ENCODE measurements at places on chromosomes 5 and 9. TPM values are rescaled to one million over a fixed set of nuclear protein-coding genes. Genes with fewer than 3 reads are reported as not detected.
A peak's percentile ranks its signal among the peaks of the same experiment; 100 is the strongest.

The ZNF658 gene
- total RNA-seq: 3.3 TPM

The PCDHA6 gene
- not detected for total RNA-seq

The HOMER1 gene
- total RNA-seq: 0.75 TPM

GRCh38 chr5:154044581-154044980 is 5.8 kb downstream of the MFAP3 start:
- DNase-seq: no peak

- DNase-seq: no peak
Observed at GRCh38 chr9:70229579-70229978, 29.2 kb upstream of the SMC5 start.

DNA sequence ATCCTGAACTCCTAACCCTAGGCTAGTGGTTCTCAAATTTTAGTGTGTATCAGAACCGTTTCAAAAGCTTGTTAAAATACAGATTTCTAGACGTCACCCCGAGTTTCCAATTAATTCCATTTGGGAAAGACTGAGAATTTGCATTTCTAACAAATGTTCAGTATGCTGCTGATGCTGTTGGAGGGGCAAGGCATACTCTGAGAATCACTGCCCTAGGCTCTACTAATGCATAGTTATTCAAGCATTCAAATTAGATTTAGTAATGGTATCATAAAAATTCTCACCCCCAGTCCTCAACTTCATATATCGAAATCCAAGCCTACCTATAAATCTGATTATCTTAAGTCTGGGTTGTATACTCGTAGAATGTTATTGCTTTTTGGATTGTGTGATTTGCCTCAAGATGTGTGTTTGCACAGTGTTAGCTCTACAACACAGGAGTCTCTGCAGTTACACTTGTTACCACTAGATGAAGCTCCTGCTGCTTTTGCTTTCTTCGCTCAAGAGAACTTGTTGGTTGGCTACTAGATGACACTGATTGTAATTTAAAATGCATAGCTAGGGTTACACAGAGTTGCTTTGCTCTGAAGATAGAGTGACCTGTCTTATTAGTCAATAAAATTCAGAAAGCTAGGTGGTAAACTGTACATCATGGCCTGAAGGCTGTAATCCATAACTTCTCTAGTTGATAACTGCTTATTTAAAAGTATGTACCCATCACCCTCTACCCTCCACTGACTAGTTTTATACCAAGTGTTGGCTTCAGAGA is 7.5 kb upstream of the ERAP2 start:
- DNase-seq: no peak

- DNase-seq: no peak
Observed at GRCh38 chr5:160356550-160357347, 13.7 kb downstream of the C1QTNF2 start.

The OXCT1 gene
- 0.75 TPM for total RNA-seq

The OR1J2 gene
- total RNA-seq: not detected

The PCDHA1 gene
- total RNA-seq: not detected

DNA sequence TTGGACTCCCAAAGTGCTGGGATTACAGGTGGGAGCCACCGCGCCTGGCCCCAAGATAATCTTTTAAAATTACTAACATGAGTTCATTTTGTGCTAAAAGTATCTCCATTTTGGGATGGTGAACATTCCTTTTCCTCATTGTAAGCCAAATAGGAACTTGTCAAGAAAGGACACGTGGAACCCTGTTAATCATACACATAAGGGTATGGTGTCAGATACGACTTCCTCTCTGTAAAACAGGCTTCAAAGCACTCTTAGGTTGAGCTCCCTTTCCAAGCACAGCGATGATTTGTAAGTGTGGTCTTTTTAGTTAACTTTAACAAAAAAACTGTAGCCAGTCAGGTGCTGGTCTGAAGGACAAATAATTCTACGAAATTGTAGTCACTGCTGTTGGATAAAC is 132.7 kb downstream of the UNC13B start:
- no peak for DNase-seq

- DNase-seq: peak; percentile 40
Observed at GRCh38 chr5:1526190-1526631, 2.5 kb upstream of the LPCAT1 start.

The GFI1B gene
- total RNA-seq: 0.15 TPM

- DNase-seq: peak; percentile 49
Observed at GRCh38 chr9:13149454-13149853, 130.0 kb downstream of the MPDZ start.

DNA sequence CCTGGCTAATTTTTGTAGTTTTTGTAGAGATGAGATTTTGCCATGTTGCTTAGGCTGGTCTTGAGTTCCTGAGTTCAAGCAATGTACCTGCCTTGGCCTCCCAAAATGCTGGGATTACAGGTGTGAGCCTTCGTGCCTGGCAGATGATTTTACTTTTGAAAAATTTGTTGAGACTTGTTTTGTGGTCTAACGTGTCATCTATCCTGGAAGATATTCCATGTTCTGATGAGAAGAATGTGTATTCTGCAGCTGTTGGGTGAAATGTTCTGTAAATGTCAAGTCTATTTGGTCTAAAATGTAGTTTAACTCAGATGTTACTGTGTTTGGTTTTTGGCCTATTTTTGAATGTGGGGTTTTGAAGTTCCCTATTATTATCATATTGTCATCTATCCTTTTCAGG is 145.6 kb downstream of the XRCC4 start:
- DNase-seq: no peak

The FOXD4L6 gene
- not detected for total RNA-seq

GRCh38 chr9:13957089-13957488 is 356.9 kb downstream of the NFIB start:
- DNase-seq: no peak

- DNase-seq: no peak
Observed at GRCh38 chr9:17063535-17064135, 71.2 kb upstream of the CNTLN start.

GRCh38 chr5:73938938-73939320 is 312.9 kb downstream of the ARHGEF28 start:
- no peak for DNase-seq

The UGT3A1 gene
- 20.3 TPM for total RNA-seq

- DNase-seq: no peak
Observed at GRCh38 chr9:85534340-85534739, 207.4 kb downstream of the AGTPBP1 start.

DNA sequence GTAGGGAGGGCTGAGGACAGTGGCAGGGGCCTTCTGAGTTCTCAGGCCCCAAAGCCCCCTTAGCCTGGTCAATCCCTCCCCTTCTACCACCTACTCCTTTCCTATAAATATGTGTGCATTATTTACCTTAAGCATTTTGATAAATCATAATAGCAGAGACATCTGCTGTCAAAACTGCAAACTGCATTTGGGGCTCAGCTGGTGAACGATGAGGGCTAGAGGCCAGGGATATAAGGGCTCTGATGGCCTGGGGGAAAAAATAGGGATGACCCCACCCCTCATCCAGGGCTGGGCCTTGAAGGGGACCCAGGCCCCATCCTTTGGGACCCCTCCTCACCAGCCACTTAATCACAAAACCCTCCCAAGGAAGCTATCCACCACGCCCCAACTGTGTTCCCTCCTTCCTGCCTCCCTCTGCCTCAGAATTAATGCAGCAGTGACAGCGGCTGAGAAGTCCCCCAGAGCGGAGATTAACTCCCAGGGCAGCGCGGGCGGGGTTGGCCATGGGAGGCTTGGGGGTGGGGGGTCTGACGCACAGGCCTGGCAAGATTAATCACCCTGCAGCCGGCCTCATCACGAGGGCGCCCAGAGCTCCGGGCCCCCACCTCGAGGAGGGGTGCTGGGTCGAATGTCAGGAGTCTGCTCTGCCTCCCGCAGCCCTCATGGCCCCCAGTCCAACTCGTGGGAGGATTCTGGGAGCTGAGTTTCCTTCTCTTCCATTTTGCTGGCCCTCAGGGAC is 42.1 kb downstream of the CXXC5 start:
- no peak for DNase-seq

- no peak for DNase-seq
Observed at GRCh38 chr9:72872718-72873117, 80.1 kb downstream of the ALDH1A1 start.

Data from left lobe of liver (tissue), 2 donors.